T1000 (cell line): ENCODE measurements at places on chromosomes 5 and 9.

DNA sequence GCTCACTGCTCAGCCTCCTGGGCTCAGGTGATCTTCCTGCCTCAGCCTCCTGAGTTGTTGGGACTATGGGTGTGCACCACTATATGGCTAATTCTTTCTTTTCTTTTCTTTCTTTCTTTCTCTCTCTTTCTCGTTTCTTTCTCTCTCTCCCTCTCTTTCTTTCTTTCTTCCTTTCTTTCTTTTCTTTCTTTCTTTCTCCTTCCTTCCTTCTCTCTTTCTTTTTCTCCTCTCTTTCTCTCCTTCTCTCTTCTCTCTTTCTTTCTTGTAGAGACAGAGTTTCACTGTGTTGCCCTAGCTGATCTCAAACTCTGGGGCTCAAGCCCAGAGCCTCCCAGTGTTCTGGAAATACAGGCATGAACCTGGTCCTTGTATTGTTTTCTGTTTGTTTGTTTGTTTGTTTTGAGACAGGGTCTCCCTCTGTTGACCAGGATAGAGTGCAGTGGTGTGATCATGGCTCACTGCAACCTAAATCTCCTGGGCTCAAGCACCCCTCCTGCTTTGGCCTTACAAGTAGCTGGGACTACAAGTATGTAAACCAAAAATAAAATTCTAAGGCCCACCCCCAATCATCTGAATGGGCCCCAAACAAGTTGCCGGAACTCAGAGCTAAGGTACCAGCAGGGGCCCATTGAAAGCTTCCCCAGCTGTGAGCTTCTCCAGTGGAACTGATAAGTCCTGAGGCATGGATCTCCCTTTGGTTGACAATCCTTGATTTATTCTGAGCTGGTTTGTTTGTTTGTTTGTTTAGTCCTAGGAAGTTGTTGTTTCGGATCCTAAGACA, 11.9 kb upstream of the BTF3 start:
- no peak for DNase-seq

DNA sequence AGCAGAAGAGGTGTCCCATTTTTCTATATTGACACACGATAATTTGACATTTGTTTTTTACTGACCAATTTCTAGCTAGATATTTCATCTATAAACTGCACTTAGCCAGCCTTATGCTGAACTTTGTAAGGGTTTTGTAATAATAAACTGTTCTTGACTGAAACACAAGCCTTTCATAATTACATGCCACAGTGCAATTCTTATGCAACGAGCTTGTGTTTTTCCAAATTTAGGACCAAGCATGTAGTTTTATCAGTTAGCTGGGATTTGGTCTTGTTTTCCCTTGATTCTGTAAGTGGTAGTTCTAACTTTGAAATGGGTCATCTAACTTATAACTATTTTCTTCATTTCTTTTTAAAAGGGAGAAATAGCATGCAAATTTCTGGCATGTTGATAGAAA, 1.3 kb upstream of the LURAP1L start:
- DNase-seq: no peak

GRCh38 chr5:155562158-155562557, 548.6 kb downstream of the KIF4B start:
- DNase-seq: no peak

- no peak for DNase-seq
Observed at GRCh38 chr5:148950892-148951291, 112.0 kb downstream of the SH3TC2 start.

GRCh38 chr5:26232706-26233105, 805.7 kb downstream of the CDH9 start:
- no peak for DNase-seq

DNA sequence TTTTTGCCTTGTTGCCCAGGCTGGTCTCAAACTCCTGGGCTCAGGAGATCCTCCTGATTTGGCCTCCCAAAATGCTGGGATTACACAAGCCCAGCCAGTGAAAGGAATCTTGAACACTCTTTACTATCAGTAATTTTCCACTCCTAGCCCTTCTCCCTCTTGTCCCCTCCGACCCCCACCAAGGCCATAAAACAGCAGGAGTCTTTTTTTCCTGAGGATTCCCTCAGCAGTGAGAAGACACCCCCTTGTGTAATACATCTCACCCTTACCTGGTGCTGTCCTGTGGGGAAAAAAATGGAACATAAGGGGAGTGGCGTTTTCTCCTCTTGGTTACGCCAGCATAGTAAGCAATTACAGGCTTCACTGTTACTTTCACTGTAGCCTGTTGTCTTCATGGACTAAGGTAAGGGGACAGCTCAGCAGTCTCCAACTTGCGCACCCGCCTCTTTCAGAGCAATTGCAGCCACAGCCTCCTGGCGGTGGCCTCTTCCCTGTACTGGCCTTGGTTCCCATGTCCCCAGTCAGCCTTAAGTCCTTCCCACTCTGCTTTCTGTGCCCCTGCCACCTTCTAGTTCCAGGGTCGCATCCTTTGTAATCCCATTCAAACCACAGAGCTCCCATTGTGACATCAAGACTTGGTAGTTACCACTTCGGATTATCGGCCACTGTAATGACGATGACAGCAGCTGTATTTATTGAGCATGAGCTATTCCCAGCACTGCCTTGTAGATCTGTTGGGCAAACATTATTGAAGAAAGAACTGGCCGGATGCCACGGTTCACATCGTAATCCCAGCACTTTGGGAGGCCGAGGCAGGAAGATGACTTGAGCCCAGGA, 10.0 kb downstream of the NAIF1 start:
- DNase-seq: no peak

GRCh38 chr5:88979244-88979643, 96.3 kb upstream of the MEF2C start:
- no peak for DNase-seq

DNA sequence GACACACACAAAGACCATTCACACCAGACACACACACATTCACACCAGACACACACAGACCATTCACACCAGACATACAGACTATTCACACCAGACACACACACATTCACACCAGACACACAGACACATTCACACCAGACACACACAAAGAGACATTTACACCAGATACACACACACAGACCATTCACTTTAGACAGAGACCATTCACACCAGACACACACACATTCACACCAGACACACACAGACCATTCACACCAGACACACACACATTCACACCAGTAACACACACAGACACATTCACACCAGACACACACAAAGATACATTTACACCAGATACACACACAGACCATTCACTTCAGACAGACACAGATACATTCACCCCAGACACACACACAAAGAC, 29.0 kb upstream of the FCN1 start:
- no peak for DNase-seq

GRCh38 chr5:74949976-74950375, 83.8 kb upstream of the FAM169A start:
- no peak for DNase-seq

DNA sequence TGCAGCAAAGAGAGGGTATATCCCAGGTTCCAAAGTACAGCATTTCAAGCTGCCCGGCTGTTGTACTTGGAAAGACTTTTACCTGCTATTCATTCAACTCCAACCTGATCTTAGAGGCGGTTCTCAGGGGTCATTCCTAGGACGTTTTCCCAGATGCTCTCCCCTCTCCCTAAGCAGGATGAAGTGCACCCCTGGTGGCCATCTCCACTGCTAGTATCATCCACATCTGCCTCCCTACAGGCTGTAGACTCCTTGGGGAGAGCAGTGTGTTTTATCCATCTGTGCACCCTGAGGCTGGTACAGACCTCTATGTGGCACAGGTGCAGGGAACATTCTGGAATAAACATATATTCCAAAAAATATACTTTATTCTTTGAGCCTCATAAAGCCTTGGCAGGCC, 56.8 kb downstream of the PTPN3 start:
- no peak for DNase-seq

GRCh38 chr5:127910307-127910956, 173.1 kb upstream of the SLC12A2 start:
- DNase-seq: no peak

GRCh38 chr9:119224431-119224830, 144.8 kb downstream of the BRINP1 start:
- DNase-seq: no peak

DNA sequence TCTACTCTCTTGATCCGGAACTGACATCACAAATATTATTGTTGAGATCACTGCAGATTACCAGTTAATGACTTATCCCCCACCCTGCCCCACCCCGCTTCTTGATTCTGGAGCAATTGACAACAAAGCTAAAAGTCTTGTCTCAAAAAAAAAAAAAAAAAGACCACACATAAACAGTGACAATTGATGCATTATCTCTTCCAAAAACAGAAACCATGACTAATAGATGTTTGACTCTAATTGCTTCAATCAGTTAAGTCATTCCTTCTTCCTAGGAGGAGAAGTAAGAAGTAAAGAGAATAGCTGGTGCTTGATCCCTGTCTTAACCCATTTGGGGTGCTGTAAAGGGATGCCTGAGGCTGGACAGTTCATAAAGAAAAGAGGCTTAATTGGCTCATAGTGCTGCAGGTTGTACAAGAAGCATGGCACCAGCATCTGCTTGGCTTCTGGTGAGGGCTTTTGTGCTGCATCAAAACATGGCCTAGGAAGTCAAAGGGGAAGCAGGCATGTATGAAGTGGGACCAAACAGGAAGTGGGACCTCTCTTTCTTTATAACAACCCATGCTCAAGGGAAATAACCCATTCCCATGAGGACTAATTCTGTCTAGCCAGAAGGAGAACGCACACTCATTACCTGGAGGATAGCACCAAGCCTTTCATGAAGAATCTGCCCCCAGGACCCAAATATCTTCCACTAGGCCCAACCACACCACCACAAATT, 158.7 kb downstream of the TMEM167A start:
- DNase-seq: no peak

DNA sequence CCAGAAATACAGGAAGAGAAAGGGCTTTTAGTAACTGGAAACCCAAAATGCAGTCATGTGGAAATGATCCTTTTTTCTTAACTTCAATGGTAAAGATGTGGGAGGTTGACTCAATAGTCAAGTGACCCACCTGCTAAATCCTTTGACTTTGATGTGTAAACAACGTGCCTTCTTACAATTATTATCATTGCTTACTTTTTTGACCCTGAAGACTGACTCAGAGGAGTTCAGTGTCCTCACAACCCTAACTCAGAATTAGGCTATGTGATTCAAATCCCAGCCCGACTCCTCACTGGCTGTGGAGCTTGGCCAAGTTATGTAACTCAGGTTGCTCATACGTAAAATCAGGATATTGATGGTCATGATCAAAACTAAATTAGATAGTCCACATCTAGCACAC, 27.9 kb downstream of the ANXA1 start:
- no peak for DNase-seq

GRCh38 chr9:88783711-88784083, 207.6 kb upstream of the S1PR3 start:
- DNase-seq: no peak

- no peak for DNase-seq
Observed at GRCh38 chr5:166505067-166505466, 1786.4 kb upstream of the WWC1 start.

- no peak for DNase-seq
Observed at GRCh38 chr5:81212211-81212751, 20.8 kb upstream of the CKMT2 start.

DNA sequence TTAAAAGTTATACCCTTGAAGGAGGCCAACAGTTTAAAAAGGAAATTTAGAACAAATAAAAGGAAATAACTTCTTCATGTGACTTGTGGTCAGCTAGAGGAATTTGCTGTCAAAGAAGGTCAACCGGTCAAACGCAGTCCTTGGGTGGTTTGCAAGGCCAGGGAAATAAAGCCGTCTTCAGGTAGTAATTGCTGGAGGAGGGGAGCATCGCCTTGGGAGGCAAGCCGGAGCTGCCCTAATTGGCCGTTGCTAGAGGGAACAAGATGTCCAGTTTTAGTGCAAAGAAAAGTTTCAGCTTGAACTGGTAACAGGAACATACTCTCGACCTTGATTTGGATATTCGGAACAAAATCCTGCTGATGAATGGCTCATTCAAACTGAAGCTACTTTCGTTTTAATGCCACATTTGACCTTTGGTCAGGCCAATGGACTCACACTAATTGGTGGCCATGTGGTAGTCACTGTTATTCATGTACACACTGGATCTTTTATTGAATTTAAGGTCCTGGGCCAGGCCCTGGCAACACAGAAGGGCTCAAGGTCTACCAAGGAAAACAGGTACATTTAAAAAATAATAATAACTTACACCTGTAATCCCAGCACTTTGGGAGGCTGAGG, 47.0 kb upstream of the MYO10 start:
- DNase-seq: no peak

- no peak for DNase-seq
Observed at GRCh38 chr5:125713109-125713805, 710.0 kb upstream of the GRAMD2B start.

DNA sequence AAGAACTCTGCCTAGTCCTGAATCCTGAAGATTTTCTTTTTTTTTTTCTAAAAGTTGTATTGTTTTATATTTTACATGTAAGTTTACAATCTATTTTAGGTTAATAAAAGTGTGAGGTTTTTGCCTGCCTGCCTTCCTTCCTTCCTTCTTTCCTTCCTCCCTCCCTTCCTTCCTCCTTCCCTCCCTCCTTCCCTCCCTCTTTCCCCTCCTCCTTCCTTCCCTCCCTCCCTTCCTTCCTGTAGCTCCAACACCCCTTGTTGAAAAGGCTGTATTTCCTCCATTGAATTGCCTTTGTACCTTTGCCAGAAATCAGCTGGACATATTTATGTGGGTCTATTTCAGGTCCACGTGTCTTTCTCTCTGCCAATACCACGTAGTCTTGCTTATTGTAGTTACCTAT, 46.6 kb downstream of the CACNA1B start:
- DNase-seq: no peak

DNA sequence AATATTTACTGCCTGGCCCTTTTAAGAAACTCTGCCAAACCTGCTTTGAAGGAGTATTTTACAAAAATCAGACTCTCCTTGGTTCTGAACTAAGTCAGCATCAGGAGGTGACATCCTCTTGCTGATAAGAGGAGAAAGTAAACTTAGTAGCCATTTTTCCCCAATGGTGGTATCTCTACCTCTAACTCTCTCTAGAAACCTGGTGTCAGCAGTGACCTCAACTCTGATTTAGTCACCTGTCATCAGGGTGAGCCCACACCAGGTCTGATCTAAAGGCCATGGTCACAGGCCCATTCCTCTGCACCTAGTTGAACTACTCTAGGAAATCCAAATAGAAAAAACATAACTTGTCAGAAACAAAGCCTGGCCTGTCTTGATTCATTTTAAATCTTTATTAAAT, 4.2 kb downstream of the CARNMT1 start:
- no peak for DNase-seq

DNA sequence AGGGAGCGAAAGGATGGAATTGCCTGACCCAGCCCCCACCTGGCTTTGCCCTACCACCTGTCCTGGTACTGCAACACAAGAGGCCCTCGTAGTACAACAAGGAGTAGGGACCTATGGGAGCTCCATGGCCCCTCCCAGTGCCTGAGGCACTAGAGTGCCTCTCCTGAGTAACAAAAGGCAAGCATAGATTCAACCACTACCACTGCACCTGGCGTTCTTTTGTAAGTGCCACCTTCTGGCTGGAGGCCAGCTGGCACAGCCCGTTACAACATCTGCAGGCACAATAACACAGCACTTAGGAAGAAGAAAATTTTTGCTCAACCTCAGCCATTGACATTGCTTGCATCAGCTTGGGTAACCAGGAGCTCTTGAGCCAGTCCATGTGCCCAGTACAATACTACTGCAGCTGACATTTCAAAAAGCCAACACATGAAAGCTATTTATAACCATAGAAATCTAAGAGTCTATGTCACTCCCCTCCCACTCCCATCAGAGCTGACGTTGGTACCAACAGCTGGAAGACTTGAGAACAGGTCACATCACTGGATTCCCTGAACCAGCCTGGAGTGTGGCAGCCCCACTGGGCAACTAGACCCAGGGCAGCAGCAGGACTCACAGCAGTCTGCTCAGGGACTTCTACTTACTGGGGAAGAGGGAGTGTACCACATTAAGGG, 17.7 kb upstream of the FAM174A start:
- DNase-seq: no peak
